ENCODE measurements at places on chromosomes 16 and 17. TPM values are rescaled to one million over a fixed set of nuclear protein-coding genes. Genes with fewer than 3 reads are reported as not detected.
A peak's percentile ranks its signal among the peaks of the same experiment; 100 is the strongest.

- peak; percentile 41 for DNase-seq
These were observed 460 bp downstream of the ELOB start for GRCh38 chr16:2776500-2777139.

- no peak for DNase-seq
These were observed 18.4 kb downstream of the FOXJ1 start for GRCh38 chr17:76122431-76123190.

- peak; percentile 94 for DNase-seq
These were observed 14.4 kb upstream of the FAAP100 start for GRCh38 chr17:81566461-81567126.

GRCh38 chr17:38703742-38704605 is 1.1 kb upstream of the MLLT6 start:
- peak; percentile 37 for DNase-seq

DNA sequence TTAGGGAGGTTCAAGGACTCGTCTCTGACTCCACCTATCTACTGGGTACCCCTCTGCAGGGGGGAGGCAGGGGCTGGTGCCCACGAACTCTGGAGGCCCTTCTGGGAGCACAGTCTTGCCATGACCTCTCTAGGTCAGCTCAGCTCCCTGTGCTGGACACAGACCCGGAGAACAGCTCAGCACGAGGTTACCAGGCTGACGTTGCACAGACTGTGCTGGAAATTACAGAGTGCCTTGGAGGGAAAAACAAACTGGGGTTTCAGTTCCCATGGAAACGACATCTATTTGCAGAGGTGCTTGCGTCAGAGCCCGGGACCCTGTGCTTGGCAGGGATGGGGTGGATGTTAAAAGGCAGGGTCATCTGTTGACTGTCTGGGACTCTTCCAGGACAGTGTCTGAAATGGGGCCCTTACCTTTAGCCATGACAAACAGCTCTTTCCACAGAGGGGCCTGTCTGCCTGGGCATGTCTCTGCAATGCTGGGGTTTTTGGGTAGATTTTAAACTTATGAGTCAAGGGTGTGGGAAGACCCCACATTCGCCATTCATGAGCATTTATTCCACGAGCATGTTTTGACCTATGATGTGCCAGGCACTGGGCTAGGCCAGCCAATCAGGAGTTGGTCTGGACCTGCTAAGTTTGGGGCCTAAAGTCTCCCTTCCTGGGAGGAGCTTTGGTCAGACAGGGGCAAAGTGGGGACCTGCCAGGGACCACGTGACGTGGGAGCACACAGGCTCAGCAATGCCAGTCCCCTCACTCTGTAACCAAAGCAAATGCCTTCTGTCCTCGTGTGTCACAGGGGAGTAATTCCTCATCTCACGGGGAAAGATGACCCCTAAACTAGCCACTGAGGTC is 22.5 kb downstream of the CCR7 start:
- peak; percentile 51 for DNase-seq

DNA sequence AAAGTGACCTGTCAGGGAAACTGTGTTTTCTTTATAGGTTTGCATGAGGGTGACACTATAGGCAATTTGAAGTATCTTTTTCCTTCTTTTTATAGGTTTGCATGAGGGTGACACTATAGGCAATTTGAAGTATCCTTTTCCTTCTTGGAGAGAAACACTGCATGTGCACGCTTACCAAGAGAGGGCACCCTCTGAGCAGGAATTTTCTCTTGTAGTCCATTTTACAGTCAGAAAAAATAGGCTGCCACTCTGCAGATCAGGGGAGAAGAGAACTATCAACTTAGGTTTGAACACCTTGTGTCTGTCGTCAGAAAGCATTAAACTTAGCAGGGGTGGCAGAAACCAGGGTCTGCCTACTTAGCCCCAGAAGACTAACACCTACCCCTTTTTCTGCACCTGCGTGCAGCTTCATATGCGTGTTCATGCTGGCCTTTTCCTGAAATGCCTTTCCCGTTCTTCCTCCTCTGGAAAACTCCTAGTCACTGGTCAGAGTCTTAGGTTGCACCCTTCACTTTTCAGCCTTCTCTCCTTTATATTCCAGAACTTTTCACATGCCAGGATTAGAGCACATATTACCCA is 16.4 kb upstream of the SMIM36 start:
- DNase-seq: peak; percentile 80

GRCh38 chr16:84548971-84549844 is 44.7 kb upstream of the MEAK7 start:
- DNase-seq: peak; percentile 76

DNA sequence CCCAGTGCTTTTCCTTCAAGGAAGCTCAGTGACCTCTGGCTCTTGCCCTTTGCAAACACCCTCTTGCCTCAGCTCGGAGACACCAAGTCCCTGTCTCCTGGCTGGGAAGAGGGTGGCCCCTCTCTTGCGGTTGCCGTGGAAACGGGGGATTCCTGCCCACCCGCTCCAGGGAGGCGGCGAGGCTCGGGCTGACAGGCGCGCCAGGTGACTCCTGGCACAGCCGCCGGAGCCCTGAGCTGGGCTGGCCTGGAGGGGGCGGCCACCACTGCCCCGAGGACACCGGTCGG is 71.4 kb downstream of the ABR start:
- DNase-seq: no peak

DNA sequence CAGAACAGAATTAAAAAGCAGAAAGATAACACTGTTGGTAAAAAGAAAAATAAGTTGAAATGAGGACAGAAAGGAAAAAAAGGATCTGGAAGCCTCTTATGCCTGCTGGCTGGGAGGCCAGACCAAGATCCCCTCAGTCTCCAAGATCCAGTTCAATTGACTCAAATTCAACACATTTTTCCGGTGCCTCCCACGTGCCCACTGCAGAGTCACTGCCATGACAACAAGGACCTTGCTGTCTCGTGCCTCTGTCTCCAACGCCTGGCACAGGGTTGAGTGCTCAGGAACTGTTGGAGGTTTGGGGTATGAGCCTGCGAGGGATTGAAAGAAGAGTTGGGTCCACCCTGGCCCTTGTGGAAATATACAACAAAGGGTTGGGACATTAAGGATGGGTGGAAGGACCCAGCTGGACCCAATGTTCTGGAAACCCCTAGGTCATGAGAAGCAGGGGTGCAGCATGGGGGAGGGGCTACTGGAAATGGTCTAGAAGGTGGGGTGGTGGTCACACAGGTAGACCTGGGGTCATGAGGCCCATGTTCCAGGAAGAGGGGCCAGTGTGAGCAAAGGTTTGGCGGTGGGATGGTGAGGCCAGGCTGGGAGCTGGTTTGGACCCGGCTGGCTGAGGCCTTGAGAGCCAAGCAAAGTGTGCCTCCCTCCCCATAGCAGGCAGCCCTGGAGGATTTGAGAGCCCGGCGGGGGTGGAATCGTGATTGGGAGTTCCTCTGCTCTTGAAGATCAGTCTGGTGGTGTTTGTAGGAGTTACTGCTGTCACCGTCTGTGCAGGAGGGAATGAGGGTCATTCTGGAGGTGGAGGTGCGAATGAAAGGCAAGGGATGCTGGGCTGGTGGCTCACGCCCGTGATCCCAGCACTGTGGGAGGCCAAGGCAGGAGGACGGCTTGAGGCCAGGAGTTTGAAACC is 1.3 kb downstream of the IL34 start:
- DNase-seq: no peak

- no peak for DNase-seq
These were observed 24.3 kb downstream of the MGRN1 start for GRCh38 chr16:4648917-4649316.

GRCh38 chr16:79561729-79562128 is 38.8 kb downstream of the MAF start:
- DNase-seq: no peak

GRCh38 chr17:61684818-61685217 is 93.8 kb upstream of the NACA2 start:
- no peak for DNase-seq

DNA sequence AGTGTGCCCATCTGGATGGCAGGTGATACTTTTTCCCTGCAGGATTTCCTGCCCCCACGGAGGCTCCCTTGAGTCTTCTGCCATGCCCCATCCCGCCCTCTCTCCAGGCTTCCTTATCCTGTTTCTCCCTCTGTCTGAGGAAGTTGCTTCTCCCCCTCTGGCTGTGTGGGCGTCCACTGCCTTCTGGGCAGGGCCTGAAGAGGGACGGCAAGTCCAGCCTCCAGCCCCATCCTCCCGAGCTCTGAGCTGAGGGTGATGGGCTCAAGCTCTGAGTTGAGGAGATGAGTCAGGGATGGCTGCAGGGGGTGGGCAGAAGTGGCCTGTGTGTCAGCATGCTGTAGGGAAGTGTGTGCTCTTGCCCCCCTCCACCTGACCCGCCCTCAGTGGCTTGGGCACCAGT is 14.2 kb upstream of the RAP1GAP2 start:
- no peak for DNase-seq

GRCh38 chr16:21656795-21657768 is 4.7 kb upstream of the IGSF6 start:
- peak; percentile 79 for DNase-seq

DNA sequence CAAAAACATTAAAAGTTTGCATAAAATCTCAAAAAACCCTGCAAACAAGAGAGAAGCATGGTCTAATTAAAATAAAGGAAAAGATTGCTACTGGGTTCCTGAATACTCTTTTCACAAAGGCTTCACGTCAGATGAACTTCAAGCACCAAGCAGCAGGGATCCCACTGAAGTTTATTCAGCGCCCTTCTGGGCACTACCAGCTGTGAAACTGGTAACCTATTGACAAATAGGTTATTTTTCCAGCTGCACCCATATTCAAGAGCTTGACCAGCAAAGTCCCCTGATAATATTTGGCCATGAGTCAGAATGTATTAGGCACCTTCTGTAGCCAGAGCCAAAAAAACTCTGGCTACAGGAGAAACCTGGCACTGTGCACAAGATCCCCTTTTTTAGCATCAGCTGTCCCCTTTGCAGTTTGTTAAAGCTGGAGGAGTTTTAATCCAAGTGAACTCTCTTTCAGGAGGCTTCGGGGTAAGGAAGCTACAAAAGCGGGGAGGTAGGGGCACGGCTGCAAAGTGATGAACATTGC is 60.3 kb downstream of the GRIN2A start:
- no peak for DNase-seq

- no peak for DNase-seq
These were observed 4.4 kb downstream of the SCPEP1 start for GRCh38 chr17:56982312-56982711.

- DNase-seq: no peak
These were observed 11.2 kb downstream of the CASC3 start for GRCh38 chr17:40151414-40151963.

DNA sequence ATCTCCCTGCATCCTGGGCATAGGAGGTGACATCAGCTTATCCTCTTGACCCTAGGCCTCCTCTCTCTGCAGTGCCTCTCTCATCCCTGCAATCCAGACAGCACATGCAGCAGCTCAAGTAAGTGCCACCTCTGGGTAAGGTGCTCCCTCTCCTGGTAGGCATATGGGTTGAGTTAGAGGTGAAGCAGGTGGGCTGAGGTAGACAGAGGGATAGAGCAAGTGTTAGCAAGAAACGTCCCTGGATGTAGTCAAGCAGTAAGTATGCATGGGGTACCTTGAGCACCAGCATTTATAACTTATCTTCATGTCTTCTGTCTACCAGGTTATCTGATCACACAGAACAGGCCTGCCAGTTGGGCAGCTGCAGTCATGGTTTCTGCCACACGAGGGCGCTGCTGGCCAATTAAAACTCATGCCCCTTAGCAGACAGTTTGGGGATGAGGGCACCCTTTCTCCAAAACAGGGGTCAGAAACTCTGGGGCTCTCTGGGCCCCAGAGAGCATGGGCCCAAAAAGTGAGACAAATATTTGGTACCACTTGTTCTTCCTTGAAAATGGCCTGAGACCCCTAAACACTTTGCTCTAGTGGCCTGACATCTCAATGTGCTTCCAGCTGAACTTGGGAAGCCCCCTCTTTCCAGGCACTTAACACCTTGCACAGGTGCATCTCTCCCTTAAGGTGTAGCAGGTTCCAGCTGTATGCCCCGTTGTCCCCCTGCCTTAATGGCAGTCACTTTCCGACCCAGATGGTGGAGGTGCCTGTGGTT is 59.8 kb downstream of the NEUROD2 start:
- DNase-seq: peak; percentile 66

DNA sequence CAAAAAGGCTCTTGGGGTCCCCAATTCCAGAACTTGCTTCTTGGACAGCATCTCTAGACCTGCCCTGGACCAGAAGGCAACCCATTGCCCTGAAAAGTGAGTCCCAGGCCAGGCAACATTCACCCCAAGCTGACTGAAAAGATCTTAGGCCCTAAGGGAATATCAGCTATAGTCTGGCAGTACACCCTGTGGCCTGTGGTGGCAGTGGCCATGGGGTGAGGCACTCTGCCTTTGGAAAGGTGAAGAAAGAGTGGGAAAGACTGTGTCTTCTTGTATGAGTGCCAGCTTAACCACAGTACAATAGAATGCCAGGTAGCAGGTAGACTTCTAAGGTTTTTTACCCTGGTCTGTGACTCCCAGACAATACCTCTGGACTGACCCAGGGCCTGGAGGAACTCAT is 564.5 kb downstream of the CDH8 start:
- no peak for DNase-seq

DNA sequence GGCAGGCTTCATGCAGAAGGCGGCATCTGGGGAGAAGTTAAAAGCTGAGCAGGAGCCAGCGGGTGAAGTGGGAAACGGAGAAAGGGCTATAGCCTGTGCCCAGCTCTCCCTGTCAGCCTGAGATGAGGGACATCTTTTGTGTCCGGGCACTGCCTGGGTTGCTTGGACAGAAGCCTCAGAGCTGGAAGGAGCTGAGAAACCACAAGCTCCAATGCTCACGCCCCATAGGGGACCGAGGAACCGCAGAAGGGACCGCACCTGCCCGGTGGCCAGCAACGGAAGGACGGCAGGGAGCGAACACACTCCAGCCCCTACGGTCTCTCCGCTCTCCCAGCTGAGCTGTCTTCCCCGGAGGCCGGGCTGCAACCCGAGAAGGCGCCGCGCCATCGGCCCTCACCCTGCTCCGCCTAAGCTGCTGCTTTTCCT is 175.8 kb downstream of the NPIPB11 start:
- DNase-seq: no peak

DNA sequence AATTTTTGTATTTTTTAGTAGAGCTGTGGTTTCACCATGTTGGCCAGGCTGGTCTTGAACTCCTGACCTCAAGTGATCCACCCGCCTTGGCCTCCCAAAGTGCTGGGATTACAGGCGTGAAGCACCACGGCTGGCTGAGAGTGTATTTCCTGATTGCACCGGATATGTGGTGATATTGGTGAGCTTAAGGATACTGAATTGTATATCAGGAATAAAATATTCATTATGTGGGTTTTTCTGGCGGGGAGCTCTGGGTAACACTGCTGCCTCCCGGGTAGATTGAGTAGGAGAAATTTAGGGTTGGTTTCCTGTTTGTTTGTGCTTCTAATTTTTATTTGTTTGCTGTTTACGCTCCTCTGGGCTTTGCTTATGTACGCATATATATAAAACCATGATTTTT is 7.7 kb upstream of the TMEM98 start:
- no peak for DNase-seq

NDRG4 gene
- total RNA-seq: 89.0 TPM

CDRT4 gene
- total RNA-seq: 0.93 TPM

HCRT gene
- not detected for total RNA-seq

MVD gene
- 119 TPM for total RNA-seq

USH1G gene
- not detected for total RNA-seq

HOXB2 gene
- 5.2 TPM for total RNA-seq

NPIPA5 gene
- total RNA-seq: 0.98 TPM

NR1D1 gene
- 2.3 TPM for total RNA-seq

TLCD3A gene
- total RNA-seq: 17.9 TPM

GJD3 gene
- 4.3 TPM for total RNA-seq

Data from dermis blood vessel endothelial cell (primary cell).